ENCODE measurements at places on chromosomes 6 and 20.

DNA sequence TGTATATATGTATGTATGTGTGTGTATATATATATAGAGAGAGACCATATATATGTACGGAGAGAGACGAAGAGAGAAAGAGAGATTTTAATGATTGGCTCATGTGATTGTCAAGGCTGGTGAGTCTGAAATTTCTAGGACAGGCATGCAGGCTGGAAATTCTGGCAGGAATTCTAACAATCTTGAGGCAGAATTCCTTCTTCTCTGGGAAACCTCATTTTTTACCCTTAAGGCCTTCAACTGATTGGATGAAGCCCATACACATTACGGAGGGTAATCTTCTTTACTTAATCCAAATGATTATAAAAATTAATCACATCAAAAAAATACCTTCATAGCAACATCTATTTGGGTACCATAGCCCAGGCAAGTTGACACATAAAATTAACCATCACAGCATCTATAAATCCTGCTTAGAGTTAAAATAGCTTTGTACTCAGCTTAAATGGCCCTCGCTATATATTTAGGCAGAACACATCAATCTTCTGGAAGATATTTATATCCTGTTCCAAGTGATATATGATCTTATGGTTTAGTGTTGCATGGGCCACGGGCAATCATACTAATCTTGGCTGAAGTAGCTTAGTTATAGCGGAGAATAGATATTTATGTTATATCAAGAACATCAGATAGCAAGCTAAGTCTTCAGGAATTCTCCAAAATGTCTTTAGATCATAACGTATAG is 36.6 kb downstream of the ABRACL start:
- DNase-seq: no peak

- DNase-seq: no peak
These were observed 83.3 kb upstream of the ID4 start for GRCh38 chr6:19753826-19754225.

DNA sequence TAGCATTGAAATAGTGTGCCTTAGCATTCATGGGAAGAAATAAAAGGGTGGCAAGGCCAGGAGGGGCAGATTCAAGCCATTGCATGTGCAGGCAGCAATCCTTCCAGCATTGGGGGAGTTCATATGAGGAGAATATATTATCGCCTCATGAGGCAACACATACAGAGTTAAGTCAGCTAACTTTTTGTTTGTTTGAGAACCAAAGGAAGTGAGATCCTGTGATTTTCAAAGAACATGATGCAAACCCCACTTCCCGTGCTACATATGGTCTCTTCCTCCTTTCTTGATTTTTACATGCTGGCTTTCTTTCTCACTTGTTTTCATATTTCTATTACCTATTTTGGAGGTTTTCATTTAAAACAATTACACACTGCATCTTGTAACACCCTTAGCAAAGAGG is 579.7 kb upstream of the ARID1B start:
- no peak for DNase-seq

DNA sequence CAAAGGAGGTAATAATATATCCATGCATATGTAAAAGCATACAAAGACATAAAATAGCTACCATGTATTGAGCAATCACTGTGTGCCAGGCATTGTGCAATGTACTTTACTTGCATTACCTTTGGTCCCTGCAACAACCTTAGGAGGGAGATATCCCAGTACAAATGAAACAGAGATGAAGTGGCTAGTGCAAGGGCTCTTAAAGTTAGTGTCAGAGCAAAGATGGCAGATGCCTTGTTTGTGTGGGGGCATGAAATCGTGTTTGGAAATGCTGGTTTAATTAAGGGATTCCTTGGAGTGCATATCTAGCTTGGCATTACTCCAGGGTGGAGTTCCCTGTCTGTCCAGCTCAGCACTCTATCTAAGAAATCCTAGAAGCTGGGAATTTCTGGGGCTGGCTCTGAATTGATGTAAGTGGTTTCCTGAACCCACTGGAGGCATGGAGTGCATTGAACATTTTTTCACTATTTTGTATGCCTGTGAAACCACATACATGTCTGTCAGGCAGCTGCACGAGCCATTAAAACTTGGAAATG is 9.8 kb downstream of the PAQR8 start:
- peak; percentile 18 for DNase-seq

DNA sequence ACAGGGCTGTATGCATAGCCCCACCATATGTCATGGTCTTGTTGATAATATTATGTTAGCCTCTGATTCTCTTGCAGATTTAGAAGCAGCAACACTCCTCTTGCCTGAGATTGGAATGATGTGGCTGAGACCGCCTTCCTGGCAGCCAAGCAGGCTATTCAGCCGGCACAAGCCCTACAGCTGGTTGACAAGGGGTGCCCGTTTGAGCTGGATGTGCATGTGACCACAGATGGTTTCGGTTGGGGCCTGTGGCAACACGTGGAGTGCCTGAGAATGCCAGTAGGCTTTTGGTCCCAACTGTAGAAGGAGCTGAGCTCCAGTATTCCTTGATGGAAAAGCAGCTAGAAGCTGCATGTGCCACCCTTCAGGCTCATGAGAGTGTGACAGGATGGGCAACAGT is 303.6 kb upstream of the POU3F2 start:
- DNase-seq: no peak

GRCh38 chr6:137056121-137056880 is 11.5 kb upstream of the IL20RA start:
- DNase-seq: peak; percentile 73

- DNase-seq: no peak
These were observed 219.4 kb downstream of the SOD2 start for GRCh38 chr6:159473475-159474263.

DNA sequence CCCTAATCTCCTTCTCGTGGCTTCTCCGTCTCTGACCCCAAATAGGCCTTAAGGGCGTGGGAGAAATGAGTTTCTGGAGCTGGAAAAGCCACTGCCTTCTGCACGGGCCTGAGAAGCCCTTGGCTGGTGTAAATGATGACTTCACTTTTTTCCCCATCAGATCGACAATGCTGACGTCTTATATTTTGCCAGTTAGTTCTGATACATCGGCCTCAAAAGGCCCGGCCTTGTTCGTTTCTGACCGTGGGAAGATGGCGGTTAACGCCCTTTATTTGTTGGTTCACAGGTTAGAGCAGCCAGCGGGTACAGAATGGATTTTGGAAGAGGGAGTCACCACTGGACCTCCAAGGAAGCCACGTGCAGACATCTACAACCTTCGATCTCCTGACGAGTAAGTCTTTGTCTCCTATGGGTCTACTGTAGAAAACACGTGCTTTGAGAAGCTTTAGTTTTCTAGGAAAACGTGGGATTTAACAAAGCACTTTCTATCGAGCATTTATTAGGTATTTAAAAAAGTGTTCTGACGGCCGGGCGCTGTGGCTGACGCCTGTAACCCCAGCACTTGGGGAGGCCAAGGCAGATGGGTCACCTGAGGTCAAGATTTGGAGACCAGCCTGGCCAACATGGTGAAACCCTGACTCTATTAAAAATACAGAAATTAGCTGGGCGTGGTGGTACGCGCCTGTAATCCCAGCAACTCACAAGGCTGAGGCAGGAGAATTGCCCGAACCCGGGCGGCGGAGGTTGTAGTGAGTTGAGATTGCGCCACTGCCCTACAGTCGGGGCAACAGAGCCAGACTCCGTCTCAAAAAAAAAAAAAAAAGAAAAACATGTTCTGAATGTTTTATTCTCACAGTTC is 1.2 kb upstream of the ZNFX1 start:
- DNase-seq: no peak

DNA sequence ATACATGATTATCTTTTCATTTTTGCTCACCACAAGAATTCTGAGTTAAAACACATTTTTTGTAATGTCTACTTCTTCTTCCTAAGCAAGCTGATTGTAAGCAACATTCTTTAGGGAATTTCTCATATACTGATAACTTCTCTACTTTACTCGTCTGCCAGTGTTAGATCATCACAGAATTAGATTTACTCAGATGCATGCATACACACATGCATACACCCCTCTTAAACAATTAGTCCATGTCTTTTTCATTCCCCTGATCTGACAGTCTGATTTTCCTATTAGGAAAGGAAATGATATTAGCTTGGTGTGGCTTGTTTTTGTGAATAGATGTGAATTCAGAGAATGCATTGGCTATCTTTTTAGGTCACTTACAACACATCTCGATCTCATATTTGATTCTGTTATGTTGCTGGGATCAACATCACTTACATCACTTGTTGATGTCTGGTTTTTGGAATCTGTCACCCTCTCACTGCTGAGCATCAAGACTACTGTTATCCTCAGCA is 91.4 kb downstream of the FIG4 start:
- DNase-seq: peak; percentile 15

- no peak for DNase-seq
These were observed 233.9 kb downstream of the ERMARD start for GRCh38 chr6:169985121-169986015.

- DNase-seq: peak; percentile 42
These were observed 59.6 kb upstream of the TAGAP start for GRCh38 chr6:159104163-159104925.

GRCh38 chr6:26200918-26201721 is 113.9 kb downstream of the HFE start:
- DNase-seq: no peak

GRCh38 chr6:135419162-135419561 is 78.4 kb downstream of the AHI1 start:
- peak; percentile 82 for DNase-seq

- no peak for DNase-seq
These were observed 21.0 kb downstream of the COL9A1 start for GRCh38 chr6:70281923-70282311.

All from fibroblast of skin of back (primary cell).